H1 (cell line): ENCODE measurements at places on chromosomes 6 and 20. TPM values are rescaled to one million over a fixed set of nuclear protein-coding genes. Genes with fewer than 3 reads are reported as not detected.

- H3K36me3 ChIP-seq: no peaks in the 10 kb centered on the region
- no peaks in the 10 kb centered on the region; the same call in 1 of the 2 replicates for H3K27me3 ChIP-seq
- no peak for DNase-seq
- H3K27ac ChIP-seq: no peak overlapping the region
- peak overlapping the region; percentile 57; the same call in 1 of the 2 replicates for H3K4me3 ChIP-seq
Observed at GRCh38 chr20:41318271-41318649, 729 bp upstream of the ZHX3 start.

GRCh38 chr20:8646033-8646441 is 422.9 kb upstream of the PLCB4 start:
- no peak for DNase-seq
- H3K36me3 ChIP-seq: no peaks in the 10 kb centered on the region
- no peaks in the 10 kb centered on the region for H3K4me1 ChIP-seq
- no peaks in the 10 kb centered on the region; the same call in 1 of the 2 replicates for H3K27me3 ChIP-seq
- no peak overlapping the region for H3K27ac ChIP-seq

The TGM2 gene
- total RNA-seq: 1.0 and 1.3 TPM in 2 replicates

GRCh38 chr6:44232676-44233566 is 9.5 kb downstream of the SLC29A1 start:
- peaks cover 4% of the 10 kb centered on the region; the same call in 1 of the 2 replicates for H3K4me1 ChIP-seq
- H3K36me3 ChIP-seq: peaks cover 35% of the 10 kb centered on the region
- H3K4me3 ChIP-seq: no peak overlapping the region
- DNase-seq: no peak
- H3K27ac ChIP-seq: no peak overlapping the region; the same call in 1 of the 2 replicates

DNA sequence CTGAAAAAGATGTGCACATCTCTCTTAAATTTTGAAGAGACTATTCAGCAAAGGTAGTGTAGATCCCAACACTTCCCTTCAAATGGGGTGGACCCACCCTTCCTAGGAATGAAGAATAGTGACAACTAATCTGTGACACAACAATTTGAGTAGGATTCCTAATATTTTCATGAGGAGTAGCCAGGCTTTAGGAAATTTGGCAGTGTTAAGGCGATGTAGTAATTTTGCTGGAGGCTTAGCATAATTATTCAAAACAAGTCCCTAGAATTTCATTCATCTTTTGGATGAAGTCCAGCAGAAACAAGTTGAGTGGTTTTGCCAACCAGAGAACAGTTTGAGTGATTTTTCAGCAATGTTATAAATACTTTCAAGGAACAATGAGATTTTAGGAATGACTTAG is 52.4 kb downstream of the ELOVL4 start:
- no peak overlapping the region for H3K27ac ChIP-seq
- H3K4me1 ChIP-seq: no peaks in the 10 kb centered on the region
- DNase-seq: no peak

DNA sequence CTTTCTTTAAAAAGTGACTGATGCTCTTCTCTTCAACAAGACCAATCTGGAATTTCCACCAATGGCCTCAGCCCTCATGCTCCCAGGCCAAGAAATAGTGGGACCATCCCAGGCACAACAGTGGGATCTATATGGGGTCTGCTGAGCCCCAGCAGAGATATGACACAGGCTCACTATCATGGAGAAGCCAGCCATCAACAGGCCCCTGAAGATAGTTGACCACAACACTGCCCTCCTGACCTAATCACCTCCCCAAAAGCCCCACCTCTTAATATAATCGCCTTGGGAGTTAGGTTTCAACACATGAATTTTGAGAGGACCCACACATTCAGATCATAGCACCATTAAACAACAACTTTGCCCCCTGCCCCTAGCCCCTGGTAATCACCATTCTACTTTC is 16.8 kb upstream of the MCM3 start:
- no peak overlapping the region for H3K27ac ChIP-seq
- DNase-seq: no peak
- no peaks in the 10 kb centered on the region for H3K27me3 ChIP-seq
- H3K4me1 ChIP-seq: no peaks in the 10 kb centered on the region

- H3K27ac ChIP-seq: no peak overlapping the region
- DNase-seq: no peak
- H3K4me1 ChIP-seq: no peaks in the 10 kb centered on the region
- H3K27me3 ChIP-seq: no peaks in the 10 kb centered on the region
Observed at GRCh38 chr6:110566346-110567125, 90.1 kb upstream of the SLC22A16 start.

DNA sequence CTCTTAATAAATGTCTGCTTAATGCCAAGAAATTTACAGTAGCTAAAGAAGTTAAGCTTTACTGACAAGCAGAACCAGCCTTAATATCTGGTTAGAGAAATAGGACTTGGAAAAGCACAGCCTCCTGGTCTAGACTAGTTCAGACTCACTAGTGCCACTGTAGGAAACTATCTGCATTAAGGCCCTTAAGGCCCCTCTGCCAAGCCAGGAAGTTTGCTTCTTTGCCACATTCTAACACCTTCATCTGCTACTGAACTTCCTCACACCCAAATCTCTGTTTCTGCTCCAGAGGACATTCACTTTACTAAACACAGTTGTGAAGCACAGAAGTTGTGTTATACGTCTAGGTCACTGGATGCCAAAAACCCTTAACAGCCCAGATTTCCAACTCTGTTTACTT is 302.8 kb downstream of the BTBD9 start:
- no peaks in the 10 kb centered on the region for H3K27me3 ChIP-seq
- H3K4me3 ChIP-seq: no peak overlapping the region
- DNase-seq: no peak
- H3K36me3 ChIP-seq: no peaks in the 10 kb centered on the region
- no peaks in the 10 kb centered on the region for H3K4me1 ChIP-seq

- no peaks in the 10 kb centered on the region for H3K36me3 ChIP-seq
- H3K27me3 ChIP-seq: no peaks in the 10 kb centered on the region
- no peak overlapping the region for H3K27ac ChIP-seq
- H3K4me1 ChIP-seq: no peaks in the 10 kb centered on the region
- no peak for DNase-seq
Observed at GRCh38 chr20:23143986-23144690, 58.0 kb upstream of the CD93 start.

GRCh38 chr6:105750089-105750488 is 336.0 kb upstream of the PRDM1 start:
- H3K4me3 ChIP-seq: no peak overlapping the region
- no peak overlapping the region for H3K27ac ChIP-seq
- no peaks in the 10 kb centered on the region for H3K36me3 ChIP-seq
- H3K27me3 ChIP-seq: no peaks in the 10 kb centered on the region
- DNase-seq: no peak
- peaks cover 7% of the 10 kb centered on the region; the same call in 1 of the 2 replicates for H3K4me1 ChIP-seq

- H3K4me3 ChIP-seq: no peak overlapping the region
- peak; percentile 99 for DNase-seq
- H3K36me3 ChIP-seq: no peaks in the 10 kb centered on the region
- no peak overlapping the region for H3K27ac ChIP-seq
Observed at GRCh38 chr20:50460608-50461267, 49.4 kb upstream of the PTPN1 start.

The FAM83D gene
- total RNA-seq: 61.4 and 62.6 TPM in 2 replicates

The SCUBE3 gene
- 1.0 TPM in 2 replicates for total RNA-seq

The MEI4 gene
- 0.23 and 0.24 TPM in 2 replicates for total RNA-seq

DNA sequence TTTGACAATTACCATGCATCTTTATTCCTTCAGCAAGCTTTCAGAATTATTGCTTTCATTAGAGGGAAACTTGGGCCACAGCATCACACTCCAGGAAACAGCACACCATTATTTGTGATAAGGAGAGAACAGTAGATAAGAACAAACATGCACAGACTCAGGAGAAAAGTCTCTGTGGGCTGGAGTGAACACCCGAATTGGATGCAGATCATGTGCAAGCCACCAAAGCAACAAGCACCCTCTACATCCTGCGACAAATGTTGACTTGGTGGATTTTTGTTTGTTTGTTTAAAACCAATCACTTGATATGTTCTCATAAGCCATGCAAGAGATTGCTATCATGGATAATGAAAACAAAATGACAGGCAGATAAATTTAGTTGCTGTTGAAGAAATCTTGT is 67.7 kb upstream of the ZFP64 start:
- no peaks in the 10 kb centered on the region for H3K36me3 ChIP-seq
- H3K4me3 ChIP-seq: no peak overlapping the region
- no peak overlapping the region for H3K27ac ChIP-seq
- no peaks in the 10 kb centered on the region for H3K27me3 ChIP-seq
- H3K4me1 ChIP-seq: no peaks in the 10 kb centered on the region
- DNase-seq: no peak

- no peak overlapping the region for H3K4me3 ChIP-seq
- no peak overlapping the region for H3K27ac ChIP-seq
- H3K36me3 ChIP-seq: no peaks in the 10 kb centered on the region
- DNase-seq: no peak
- H3K27me3 ChIP-seq: no peaks in the 10 kb centered on the region
Observed at GRCh38 chr6:26489996-26490964, 9.8 kb upstream of the BTN1A1 start.

- no peak overlapping the region for H3K27ac ChIP-seq
- H3K36me3 ChIP-seq: no peaks in the 10 kb centered on the region
- H3K4me3 ChIP-seq: no peak overlapping the region
- H3K27me3 ChIP-seq: no peaks in the 10 kb centered on the region
- no peak for DNase-seq
Observed at GRCh38 chr20:45070932-45071632, 29.8 kb downstream of the KCNS1 start.

- no peaks in the 10 kb centered on the region; the same call in 1 of the 2 replicates for H3K4me1 ChIP-seq
- no peak overlapping the region for H3K4me3 ChIP-seq
- no peak for DNase-seq
- no peak overlapping the region for H3K27ac ChIP-seq
- H3K27me3 ChIP-seq: no peaks in the 10 kb centered on the region
Observed at GRCh38 chr20:47546184-47547033, 44.7 kb downstream of the NCOA3 start.
